ENCODE measurements at places on chromosomes 2 and 18.

DNA sequence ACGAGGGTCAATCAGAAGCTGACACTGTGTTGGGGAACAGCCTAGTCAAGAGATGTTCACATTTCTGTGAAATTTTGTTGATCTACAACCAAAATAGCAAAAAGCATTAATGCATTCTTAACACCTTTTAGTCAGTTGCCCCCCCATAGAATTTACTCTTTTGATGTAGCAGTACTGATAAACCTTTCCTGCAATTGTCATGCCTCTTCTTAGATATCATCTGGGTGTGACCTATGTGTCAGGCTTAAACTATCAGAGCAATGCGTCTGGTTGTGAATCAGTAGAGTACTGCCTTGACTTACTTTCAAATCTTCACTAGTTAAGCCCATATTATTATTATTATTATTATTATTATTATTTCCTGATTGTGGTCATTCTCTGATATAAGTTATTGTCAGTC, 61.9 kb downstream of the GREB1L start:
- no peak for DNase-seq

DNA sequence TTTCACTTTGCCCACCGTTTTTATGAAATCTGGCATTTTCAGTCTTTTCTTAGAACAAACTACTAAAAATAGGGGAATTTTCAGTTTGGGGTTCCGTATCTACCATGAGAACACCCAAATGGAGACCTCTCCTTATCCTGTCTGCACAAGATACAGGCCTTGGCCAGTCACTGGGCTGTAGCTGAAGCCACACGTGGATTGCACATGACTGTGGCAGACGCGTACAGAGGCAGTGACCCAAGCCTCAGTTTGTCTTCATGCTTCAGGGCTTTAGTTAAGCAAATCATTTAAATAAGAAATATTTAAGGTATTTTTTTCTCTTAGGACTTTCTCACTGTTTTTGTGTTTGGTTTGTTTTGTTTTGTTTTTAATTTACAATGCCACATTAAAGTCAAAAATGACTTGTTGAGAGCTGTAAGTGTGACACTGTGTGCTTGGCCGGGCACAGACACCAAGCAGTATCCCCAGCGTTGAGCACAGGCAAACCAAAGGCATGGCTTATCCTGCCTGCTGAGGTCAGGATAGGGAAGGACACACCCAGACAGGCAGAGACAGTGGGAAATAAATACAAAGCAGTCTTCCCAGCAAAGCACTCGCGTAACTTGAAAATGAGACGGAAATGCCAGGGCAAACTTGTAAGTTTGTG, 53.3 kb downstream of the TRAPPC12 start:
- DNase-seq: no peak

DNA sequence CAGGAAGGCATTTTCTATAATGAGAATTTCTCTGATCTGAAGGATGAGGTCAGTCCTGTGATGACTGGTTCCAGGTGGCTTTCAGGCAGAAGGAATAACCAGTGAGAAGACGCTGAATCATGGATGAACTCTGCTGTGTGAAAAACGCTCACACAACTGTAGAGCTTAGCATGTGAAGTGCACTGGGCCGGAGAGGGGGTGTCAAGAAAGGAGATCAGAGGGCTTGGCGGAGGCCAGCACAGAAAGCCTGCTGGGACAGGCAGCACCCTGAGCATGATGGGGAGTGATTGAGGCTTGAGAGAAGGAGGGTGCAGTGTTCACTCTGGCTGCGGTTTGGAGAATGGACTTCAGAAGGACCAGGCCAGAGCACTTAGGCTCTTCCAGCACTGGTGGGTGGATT, 236.5 kb downstream of the TPGS2 start:
- no peak for DNase-seq

DNA sequence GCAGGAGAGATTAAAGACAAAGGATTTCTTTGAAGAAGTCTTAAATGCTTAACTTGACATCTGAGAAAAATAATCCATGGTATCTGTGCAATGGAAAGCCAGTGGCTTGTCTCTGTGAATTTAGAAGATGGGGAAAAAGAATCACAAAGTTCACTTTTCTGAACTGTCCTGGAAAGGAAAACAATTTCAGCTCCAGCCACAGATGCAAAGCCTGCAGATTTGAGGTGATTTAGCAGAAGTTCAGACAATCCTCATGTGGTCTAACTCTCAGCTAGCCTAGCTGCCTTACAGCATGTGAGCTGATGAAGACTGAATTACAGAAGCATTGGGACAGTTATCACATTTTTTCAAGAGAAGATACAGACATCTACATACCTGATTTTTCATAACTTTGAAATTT, 126.7 kb upstream of the ITGB6 start:
- DNase-seq: no peak

DNA sequence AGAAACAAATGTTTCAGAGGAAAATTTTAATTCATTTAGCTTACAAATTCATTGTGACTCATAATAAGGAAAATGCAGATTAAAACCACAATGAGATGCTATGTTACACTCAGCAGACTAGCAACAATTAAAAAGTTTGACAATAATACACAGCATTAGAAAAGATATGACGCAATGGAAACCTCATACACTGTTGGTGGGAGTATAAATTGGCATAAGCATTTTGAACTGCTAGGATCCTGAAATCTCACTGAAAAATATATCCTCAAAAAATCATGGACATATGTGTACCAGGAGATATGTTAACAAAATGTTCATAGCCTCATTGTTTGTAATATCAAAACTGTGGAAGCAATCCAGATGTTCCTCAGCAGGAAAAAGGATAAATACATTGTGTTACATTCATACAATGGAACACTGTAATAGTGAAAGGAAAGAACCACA, 13.7 kb downstream of the CALCRL start:
- DNase-seq: no peak

GRCh38 chr18:25621144-25621543, 269.2 kb upstream of the ZNF521 start:
- no peak for DNase-seq

DNA sequence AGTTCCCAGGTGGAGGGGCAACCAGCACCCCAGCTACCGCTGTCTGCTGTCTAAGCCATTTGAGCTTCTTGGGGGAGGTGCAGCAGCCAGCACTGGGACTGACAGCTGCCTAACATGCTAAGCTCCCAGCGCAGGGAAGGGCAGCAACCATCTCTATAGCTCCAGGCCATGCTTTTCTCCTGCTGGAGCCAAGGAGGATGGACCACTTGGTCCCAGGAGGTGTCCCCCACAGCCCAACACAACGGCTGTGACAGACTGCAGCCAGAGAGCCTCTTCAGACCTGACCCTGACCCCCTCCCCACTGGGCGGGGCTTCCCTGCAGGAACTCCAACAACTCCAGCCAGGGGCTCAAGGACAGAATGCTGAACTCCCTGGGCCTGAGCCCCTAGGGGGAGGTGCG, 370.6 kb upstream of the REG3G start:
- no peak for DNase-seq

DNA sequence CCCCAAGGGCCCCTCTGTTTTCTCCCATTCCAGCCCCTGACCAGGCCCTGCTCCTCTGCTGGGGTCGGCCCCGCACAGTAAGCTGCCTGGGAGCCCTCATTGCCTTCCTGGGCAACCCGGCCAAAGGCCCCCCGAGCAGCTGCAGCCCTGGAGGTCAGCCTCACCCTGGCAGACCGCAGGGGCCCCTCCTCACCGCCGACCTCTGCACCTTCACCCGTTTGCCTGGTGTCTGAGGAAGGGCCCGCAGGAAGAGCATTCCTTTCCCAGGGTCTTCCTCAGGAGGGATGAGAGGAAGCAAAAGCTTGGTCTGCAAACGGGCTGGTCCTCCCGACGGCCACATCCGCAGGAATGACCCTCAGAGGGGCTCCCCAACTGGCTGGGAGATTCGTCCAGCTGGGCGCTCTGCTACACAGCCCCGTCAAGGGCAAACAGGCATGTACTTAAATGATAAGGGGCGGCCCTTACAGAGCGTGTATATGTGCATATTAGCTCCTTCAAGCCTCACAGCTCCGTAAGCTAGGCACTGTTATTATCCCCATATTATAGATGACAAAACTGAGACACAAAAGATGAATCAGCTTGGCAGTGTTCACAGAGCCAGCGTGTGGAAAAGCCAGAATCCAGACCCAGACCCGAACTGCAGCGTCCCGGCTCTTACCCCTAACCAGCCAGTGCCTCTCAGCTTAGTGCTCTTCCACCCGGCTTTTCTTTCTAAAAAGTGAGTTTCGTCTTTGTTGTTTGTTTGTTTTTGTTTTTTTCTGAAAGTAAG, 52.8 kb downstream of the SLC4A1AP start:
- no peak for DNase-seq

DNA sequence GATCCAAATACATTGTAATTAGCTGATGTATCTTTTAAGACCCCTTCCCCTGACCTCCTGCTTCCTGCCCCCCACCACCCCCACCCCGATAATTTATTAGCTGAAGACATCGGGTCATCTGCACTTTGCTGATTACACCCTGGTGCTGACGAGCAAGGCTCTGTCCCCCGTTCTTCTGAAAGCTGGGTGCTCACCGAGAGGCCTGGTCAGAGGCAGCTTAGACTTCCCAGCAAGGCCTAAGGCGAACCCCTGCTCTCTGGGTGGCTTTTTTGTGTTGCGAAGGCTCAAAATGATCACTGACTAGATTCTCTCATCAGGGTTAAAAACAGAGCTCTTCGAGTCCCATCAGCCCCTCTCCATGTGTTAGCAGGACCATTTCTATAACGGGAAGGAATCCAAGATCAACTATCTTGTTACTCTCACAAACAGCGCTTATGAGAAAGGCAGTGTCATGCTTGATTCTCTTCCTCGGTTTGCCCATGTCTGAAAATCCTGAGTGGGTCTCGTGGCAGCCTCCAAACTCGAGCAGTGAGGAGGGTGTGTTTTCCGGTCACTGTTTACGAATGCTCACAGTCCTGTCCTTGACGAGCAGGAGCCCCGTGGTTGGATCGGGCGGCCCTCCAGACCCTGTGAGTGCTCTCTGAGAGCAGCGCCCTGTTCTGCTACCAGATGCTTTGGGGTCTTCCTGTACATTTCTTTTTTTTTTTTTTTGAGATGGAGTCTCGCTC, 201.6 kb downstream of the HDAC4 start:
- no peak for DNase-seq

Data from esophagus squamous epithelium (tissue), 5 donors.